ENCODE measurements at places on chromosomes 7 and 10.

DNA sequence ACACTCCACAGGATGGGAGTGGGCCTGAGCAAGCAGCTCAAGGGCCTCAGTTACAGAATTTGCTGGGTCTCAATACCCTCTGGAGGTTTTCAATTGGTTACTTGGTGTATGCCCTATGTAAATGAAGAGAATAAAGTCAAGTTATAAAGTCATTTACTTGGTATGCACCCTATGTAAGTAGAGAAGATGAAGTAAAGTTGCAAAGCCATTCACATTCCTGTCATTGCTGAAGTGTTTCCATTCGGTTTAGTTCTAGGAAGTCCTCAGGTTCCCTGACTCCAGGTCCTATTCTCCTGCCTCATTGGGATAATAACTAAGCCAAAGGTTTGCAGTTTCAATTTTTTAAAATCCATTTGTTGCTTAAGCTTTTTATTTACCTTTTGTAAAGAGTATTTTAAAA lies 272.6 kb upstream of the NPSR1 start:
- DNase-seq = no peak

GRCh38 chr7:47461161-47461560 lies 120.8 kb downstream of the TNS3 start:
- no peak for DNase-seq

DNA sequence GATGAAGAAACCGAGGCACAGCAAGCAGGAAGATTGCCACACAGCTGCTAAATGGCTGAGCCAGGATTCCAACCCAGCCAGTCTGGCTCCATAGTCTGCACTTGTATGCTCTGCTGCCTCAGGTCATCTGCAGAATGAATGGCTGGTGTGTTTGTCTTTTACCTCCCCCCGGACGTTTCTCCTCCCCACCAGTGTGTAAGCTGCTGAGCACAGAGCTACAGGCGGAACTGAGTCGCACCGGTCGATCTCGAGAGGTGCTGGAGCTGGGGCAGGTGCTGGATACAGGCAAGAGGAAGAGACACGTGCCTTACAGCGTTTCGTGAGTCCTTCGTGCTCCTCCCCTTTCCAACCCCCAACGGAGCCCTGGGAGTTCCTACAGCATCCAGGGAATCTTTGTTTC lies 2.6 kb downstream of the CNPY4 start:
- no peak for DNase-seq

DNA sequence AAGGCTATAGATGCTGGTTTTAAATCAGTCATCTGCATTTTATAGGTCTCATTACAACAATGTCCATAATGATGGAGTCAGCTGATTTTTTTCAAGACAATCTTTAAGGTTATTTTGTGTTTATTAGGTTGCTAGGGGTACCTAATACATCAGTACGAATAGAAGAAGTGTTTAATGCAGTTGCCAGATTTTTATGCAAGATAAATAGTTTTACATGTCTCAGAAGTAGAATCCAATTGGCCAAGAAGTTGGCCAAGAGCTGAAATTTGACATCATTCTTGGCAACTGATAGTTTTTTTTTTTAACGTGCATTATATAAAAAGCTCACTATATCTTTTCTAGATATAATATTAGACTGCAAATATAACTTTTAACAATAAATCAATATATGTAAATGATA lies 208.5 kb downstream of the TRIL start:
- DNase-seq = no peak

- no peak for DNase-seq
Measured at GRCh38 chr7:57427146-57427545, 22.8 kb upstream of the ZNF716 start.

DNA sequence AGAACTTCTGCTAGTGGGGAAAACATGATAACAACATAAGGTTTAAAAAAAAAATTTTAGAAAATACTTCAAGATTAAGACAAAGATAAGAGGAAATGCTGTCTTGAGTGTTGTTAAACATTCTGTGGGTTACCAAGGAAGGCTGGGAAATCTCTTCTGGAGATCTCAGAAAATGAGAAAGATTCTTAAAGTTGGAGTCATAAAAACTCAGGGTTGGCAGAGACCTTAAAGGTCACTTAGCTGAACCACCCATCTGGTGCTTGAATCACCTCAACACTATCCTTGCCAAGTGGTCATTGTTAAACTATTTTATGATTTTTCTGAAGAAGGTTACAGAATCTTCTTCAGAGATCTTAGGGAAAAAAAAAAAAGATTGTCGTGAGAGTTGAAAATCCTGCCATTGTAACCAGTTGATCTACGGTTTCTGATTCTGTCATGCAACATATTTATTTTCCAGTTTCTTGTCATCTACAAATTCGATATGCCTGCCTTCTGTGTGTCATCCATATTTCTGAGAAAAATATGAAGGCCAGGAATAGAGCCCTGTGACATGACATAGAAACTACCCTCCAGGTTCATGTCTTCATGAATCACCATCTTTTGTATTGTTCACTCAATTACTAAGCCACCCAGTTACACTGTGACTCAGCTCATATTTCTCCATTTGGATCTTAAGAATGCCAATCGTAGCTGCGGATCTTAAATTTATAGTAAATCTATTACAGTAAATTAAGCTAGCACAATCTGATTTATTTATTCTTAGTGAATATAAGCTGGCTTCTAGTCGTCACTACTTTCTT lies 179.2 kb downstream of the ST7 start:
- DNase-seq = no peak

GRCh38 chr7:81013083-81013817 lies 94.4 kb upstream of the SEMA3C start:
- no peak for DNase-seq

GRCh38 chr7:99359465-99360154 lies 14.9 kb upstream of the ARPC1B start:
- no peak for DNase-seq

DNA sequence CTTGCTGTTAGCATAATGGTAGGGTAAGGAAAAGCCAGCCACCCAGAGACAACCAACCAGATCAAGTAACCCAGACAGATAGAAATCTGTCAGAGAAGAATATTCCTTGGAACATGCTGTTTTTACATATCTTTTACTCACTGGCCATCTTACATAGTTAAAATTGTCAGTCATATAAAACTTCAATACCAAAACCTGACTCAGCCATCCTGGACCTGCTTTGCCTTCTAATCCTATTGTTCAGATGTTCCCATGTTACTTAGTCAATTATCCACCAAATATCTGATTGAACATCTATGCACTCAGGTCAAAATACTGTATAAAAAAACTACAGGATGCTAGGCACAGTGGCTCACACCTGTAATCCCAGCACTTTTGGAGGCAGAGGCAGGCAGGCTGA lies 466.5 kb upstream of the NRP1 start:
- DNase-seq = no peak

GRCh38 chr7:42694894-42695507 lies 216.9 kb downstream of the C7orf25 start:
- no peak for DNase-seq

- DNase-seq = no peak
Measured at GRCh38 chr10:14330388-14331061, at the start of gene FRMD4A. TSS of gene FRMD4A (minus strand) at chr10:14330924.

DNA sequence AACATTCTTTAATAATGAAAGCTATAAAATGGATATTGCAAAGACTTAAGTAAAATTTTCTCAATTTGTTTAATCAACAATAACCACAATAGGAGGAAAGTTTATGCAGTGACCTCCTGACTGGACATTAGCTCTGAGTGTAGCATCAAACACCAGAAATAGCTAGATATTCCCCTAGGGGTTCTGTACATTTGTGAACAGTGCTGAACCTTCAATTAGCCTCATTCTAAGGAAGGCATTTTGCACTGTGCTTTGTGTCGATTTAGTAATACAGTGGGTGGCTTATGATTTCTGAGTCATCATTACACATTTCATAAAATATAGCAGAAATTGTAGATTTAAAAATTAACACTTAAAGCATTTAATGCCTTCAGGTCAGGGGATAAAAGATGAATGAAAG lies 367.3 kb upstream of the PCDH15 start:
- DNase-seq = no peak

DNA sequence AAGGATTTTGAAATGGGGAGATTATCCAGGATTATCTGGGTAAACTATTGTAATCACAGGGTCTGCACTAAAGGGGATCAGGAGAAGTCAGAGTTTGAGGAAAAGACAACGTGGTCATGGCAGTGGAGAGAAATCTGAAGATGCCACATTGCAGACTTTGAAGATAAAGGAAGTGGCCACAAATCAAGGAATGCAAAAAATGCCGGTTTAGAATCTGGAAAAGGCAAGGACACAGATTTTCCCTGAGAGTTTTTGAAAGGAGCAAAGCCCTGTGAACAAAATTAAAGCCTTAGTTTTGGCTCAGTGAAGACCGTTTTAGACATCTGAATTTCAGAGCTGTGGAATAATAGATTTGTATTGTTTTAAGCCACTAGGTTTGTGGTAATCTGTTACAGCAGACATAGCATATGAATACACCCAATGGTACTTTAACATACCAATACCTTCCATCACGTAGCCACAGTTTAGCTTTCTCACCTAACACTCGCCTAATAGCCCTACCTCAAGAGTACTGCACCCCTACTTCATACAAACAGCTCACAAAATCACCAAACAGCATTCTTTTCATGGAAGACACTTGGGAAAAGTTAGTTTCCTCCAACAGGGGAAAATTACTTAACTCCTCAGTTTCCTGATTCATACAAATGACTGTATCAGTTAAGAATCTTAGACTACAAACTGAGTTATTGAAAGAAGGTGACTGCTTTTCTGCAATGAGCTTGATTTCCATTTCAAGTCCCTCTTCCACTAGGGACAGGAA lies 446.5 kb downstream of the INHBA start:
- no peak for DNase-seq

DNA sequence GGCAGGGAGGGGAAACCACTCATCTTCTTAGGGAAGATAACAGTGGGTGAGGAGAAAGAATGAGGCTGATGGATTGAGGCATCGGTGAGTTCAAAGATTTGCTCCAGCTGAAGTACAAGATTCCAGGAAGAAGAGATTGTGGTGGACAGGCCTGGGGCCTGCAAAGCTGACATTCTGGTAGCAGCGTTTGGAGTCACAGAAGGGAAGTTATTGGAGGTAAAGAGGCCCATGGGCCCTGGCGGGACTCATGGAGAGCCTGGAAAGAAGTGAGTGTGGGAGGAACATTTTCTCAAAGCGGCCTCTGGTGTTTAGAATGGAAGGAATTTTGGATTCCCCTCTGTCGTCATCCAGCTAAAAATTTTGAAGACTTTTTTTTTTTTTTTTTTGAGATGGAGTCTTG lies 160.0 kb upstream of the KLF6 start:
- no peak for DNase-seq

DNA sequence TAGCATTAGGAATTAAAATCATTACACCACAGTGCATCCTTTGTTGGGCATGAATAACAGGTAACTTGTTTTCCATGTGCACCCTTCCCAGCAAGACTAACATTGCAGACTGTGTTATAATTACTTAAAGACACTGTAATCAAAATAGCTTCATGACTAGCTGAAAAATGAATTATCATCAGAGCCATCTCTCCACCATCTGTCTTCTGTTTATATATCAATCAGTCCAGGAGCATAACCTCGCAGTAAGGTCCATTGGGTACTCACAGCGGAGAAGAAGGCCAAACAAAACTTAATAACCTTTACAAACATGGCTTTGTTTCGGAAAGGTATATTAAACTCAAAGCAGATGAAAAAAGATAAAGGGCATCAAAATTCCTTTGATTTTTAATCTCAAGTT lies 90.6 kb downstream of the ODAD2 start:
- no peak for DNase-seq

DNA sequence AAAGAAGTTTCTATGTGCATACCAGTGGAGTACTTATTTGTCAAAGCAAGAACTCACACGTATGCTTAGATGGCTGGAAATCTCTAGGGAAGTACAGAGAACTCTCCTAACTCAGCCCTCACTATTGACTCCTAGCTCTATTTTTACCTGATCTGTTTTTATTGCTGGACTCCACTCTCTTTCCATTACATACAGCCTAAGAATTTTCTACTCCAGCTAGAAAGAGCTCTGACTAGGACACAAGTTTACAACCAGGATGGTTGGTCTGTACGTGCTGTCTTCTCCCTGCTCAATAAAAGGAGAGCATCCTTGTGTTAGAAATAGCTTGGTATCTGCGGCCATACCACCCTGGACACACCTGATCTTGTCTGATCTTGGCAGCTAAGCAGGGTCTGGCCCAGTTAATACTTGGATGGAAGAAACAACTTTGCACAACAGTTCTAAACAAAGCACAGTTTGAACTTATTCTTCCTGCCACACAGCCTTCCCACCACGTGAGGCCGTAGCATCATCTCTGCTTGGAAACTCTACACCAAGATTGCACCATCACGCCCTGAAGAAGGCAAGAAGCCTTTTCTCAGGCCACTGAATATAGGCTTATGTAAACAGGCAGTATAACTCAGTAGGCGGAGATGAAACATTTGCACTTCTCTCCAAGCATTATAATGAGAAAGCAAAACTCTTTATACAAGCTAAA lies 50.7 kb downstream of the KCNMA1 start:
- no peak for DNase-seq

DNA sequence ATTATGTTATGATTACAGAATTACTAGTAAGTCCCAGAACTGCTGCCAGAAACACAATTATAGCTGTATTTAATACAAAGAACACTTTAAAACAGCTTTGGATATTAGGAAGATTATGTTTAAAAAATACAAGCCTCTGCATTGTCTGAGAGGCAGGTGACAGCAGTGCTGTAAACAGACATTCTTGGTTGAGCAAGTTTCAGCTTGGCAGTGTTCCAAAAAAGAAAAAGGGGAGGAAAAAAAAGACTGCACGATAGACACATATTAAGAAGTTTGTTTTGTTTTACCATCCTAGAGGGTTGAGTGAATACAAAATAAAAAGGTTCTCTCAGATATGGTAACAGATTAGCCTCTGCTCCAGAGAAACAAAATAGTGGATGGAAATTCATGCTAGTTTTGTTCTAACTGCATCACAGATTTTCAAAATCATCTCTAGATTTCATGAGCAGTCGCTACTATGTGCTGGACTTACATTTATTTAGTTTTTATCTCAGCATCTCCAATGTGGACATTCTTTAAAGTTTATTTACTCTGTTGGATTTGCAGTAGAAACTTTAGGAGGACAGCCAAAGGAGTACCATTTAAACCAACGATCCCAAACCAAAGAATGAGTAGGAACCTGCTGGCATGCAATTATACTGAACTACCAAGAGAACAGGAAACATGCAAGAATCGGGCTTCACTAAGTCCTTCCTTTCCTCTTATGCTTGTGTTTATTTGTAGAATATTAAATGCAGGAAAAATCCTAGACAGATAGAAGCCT lies 9.0 kb downstream of the FAM204A start:
- DNase-seq = no peak

DNA sequence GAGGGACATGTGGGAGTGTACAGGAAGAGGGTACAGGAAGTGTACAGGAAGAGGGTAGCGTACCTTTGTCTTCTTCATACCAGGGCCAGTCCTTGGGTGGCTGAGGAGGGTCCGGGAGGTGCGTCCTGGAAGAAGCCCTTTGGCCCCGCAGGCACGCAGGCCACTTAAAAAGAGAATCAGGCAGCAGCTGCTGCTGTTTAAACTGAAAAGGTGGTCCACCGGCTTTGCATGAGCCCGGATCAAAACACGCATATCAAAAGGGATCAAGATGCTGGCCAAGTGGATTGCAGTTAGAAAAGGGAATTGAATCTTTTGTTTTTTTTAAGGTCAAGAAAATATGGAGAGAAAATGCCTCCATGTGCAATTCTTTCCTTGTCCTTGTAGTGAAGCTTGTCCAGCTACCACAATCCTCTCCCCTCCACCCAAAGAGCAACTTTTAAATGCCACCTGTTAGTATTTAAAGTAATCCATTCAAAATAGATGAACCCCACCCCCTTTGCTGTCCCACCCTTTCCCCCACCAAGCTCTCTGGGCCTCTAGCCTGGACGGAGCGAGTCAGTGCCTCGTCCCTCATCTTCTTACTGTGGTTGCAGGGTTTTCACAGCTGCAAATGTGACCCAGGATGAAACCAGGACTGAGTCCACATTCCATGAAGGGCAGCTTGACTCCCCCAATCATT lies 142.8 kb downstream of the GLCCI1 start:
- no peak for DNase-seq

Measured in stimulated activated CD8-positive, alpha-beta memory T cell treated with anti-CD3 and anti-CD28 coated beads, Interleukin-4, amount 100 ng/mL, for 4 hours (primary cell).